ENCODE measurements at places on chromosomes 2 and 18.

DNA sequence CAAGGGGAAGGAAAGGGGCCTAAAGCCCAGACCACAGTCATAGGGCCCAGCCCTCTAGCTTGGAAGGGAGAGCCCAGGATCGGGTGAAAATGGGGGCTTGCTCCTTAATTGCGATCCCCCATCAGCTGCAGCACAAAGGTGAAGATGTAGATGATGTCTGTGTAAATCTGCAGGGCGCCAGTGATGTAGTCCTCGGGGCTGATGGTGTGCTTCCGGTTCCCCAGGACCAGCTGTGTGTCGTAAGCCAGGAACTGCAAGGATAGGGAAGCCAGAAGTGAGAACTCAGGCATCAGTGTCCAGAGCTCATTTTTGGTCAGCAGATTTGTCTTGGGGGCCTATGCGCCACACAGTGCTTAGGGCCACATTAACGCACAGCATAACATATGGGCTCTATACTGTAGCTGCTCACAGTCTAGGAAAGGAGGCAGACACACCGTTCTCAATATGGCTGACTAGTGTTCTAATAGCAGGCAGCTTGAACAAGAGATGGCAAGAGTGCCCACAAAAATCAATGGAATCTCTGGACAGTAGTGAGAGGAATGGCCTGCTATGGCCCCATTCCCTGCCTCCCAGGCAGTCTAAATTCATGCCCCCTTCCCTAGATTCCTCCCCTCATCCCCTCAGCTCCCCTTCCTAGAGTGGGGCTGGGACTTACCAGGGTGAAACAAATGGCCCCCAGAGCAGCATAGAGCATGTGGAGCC, 5.2 kb downstream of the PNKD start:
- no peak for DNase-seq

DNA sequence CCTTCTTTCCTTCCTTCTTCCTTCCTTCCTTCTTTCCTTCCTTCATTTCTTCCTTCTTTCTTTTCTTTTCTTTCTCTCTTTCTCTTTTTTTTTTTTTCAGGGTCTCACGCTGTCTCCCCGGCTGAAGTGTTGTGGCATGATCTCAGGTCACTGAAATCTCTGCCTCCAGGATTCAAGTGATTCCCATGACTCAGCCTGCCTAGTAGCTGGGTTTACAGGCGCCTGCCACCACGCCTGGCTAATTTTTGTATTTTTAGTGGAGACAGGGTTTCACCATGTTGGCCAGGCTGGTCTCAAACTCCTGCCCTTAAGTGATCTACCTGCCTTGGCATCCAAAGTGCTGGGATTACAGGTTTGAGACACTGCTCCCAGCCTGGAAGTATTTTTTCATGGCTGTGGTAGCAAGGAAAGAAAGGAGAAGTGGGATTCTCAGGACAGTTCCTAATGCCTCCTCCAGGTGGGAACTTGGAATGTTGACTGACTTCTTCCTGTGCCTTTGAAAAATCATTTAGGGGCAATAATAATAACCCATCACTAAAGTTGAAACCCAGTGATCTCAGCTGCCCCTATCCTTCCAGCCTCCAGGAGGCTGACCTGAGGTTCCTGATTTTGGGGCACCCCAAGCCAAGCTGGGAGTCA, 89.3 kb upstream of the CELF4 start:
- DNase-seq: no peak

GRCh38 chr2:238039151-238039550, 21.6 kb upstream of the SCLY start:
- no peak for DNase-seq

DNA sequence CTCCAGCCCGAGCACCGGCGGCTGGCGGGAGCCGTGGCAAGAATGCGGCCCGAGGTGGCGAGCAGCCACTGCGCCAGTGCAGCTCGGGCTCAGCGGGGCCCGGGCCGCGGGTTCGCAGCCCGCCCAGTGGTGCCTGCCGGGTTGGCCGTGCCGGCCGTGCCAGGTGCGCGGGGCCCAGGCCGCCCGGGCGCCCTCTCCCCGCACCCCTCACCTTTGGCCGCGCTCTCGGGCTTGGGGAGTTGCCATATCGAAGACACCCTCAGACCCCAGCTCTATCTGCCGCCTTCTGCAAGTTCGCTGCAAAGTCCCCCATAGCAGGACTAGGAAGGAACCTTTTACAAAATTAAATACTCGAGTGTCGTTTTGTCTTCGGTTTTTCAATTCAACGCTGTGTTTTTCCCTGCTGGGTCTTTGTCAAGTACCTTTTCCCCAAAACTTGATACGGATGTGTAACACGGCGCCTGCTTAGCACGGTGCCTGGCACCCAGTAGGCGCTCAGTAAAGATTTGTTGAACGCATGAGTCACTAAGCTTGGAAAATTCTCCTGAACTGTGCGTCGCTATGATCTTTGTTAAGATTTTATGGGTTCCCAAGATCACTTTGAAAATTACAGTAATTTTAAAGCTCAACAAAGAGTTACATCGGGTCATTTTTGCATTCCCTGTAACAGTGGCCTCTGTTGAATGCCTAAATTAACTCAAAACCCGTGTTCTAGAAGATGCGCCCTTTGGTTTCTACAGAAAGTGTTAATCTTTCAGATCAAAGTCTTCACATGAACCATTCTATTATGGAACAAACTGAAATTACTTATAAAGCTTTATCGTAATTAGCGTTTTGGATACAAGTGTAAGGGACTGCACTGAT, 750 bp downstream of the STRADB start:
- no peak for DNase-seq

GRCh38 chr2:239000089-239000488, 152.2 kb downstream of the TWIST2 start:
- no peak for DNase-seq

DNA sequence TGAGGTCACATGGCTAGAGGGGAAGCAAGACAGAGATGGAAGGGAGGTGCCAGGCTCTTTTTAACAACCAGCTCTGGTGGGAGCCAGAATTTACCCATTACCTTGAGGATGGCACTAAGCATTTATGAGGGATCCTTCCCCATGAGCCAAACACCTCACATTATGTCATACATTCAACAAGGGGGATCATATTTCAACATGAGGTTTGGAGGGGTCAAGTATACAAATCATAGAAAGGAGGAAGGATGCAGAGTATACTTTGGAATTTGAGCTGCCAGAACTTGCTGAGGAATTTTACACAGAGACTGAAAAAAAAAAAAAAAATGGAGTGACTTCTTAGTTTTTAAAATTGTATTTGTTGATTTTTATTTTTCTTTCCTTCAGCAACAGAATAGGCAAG, 891.4 kb downstream of the CCDC85A start:
- DNase-seq: no peak

DNA sequence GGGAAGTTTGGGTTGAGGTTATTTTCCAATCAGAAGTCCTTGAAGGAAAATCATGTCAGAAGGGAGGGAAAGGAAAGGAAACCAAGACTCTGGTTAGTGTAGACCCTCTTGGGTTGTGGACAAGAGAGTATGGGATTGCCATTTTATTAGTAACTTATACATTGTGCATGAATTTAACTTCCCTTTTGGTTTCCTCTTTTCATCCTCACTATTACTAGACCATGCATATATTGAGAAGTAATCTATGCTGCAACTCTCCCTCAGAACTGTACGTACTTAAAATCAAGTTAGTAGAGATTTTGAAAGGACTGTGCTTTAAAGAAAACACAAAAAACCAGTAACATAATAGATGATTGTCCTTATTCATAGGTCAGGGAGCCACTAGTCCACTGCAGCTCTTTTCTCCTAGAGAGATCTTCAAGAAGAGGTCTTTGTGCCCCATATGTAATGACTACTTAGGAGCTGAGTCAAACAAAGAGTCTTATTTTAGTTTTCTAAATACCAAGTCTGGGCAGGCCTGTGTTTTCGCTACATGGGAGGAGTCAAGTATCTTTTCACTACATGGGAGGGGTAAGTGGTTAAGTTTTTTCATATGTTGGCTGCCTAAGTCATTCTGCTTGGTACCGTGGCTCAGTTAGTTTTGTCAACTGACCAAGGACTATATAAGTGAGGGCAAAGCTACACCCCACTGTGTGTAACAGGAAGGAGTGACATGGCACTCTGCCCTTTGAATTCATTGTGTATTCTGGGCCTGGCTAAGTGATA, 25.2 kb upstream of the FAM117B start:
- no peak for DNase-seq
